Cortex of kidney (tissue), 1 donor: ENCODE measurements at places on chromosomes 3 and 15.

DNA sequence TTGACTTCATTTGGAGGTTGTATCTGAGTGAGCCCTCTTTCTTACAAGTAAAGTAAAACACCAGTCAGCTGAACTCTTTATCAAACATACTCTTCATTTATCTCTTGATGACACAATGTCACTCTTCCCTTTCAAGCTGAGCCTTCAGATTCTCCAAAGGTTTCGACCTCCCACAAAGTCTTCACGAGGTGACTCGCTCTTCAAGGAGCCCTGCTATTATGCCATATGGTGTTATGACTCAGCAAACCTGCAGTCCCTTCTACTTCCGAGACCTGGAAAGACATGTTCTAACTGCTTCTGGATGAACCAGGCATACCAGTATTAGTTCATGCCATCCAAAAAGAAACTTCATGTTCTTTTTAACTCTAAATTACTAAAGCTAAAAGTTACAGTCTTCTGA, 23.1 kb downstream of the AADAC start:
- no peak for DNase-seq

DNA sequence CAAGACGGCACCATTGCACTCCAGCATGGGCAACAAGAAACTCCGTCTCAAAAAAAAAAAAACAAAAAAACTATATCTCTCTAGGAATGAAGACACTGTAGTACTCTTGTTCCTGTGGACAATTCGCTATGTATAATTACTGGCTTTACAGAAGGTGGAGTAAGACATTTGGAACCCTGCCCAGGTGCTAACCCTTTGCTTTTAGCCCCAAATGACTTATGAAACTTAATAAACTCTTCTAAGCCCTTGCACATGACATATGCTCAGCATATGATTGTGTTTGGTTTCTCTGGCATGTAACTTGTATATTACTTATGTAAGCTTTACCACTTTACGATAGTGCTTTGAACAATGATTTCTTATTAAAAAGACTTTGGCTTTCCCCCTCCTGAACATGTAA, 27.3 kb upstream of the PRTG start:
- no peak for DNase-seq

- no peak for DNase-seq
Measured at GRCh38 chr15:59543721-59544547, 67.6 kb upstream of the GCNT3 start.

DNA sequence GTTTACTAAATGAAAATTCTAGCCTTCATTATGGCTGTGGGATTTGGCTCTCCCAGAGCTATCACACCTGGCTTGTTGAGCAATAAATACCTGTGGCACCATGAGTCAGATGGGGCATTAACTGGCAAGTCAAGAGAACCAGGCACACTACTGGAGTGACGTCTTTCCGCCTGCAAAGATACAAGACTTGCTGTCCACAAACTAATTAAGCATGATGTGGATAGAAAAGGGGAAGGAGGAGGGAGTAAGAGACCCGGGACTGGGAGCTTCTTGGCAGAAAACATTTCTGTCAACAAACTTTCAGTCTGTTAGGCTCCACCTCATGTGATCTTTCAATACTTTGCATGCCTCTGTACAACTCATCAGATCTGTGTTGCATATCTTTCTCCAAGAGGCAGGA, 56.5 kb downstream of the CLDN1 start:
- DNase-seq, result no peak

DNA sequence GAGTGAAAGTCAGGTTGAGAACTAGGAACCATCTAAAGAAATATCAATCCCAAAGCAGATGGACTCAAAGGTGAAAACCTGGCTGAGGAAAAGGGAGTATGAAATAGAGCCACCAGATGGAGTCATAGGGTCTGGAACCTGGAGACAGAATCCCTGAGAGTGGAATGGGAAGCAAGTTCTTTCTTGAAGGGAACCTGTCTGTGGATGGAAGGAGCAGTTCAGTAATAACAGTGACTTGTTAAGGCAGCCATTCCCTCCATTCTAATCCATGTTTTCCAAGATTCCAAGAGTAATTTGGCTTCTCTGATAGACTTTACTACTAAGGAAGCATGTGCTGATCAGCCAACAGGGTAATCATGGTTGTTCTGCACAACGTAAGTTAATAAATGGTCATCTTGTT, 22.5 kb upstream of the AQP9 start:
- DNase-seq, result no peak

DNA sequence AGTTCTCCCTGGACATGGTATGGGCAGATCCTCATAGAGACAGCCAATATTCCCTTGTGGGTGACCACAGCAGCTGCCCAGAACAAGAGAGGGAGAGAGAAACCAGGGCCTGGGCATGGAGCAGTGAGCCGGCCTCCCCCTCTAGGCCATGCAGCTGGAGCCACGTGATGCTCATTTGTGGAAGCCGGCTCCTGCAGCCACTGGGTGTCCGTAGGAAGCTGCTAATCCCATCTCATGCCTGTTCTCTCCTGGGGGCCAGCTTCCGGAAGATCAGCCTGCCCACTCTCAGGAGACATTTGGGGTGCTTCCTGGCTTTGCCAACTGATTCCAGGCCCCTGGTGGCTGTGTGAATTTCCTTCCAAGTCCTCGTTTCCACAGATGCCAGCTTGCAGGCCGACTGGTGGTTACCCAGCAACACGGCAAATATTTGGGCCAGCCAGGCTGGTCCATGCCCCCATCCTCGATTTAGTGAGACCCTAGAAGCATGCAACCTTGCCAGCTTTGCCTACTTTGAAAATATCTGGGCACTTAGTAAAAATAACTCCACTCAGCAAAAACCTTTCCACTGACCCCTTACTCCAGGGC, 55.3 kb downstream of the LINGO1 start:
- DNase-seq, result no peak
